Left lung (tissue), 14 donors: ENCODE measurements at places on chromosomes 16 and 17.

- H3K27ac ChIP-seq: no peak overlapping the region
- no peak overlapping the region for H3K4me3 ChIP-seq
- no peaks in the 10 kb centered on the region for H3K36me3 ChIP-seq
Measured at GRCh38 chr16:56163938-56164337, 27.4 kb upstream of the GNAO1 start.

DNA sequence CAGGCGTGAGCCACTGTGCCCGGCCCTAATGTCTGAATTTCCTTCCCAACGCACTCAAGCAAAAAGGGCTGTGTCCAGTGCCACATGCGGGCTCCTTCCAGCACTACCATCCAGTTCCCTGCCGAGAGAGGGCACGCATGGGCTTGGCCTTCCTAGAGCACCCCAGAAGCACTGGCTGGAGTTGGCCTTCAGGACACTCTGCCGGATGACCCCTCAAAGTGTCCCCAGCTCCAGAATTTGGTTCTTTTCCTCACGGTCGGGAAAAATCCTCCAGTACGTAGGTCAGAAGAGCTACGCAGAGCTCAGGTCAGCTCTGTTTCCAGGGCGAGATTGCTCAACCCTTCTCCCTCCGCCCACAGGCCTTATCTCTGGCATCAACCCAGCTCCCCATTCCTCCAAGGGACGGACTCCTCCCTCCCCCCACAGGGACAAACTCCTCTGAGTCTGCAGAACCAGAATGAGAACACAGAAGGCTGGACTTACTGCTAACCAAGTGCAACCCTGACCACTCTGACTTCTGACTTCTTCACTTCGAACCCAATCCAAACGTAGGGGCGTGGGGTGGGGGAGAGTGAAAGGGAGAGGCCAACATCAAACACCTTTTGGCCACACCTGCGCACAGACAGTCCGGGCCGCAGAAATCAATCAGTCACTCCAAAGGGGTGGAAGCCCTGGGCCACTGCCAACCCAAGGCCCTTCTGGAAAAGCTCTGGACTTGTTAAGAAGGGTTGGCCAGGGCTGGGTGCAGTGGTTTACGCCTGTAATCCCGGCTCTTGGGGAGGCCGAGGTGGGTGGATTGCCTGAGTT, 3.6 kb downstream of the CDC42EP4 start:
- H3K36me3 ChIP-seq: no peaks in the 10 kb centered on the region
- peaks cover 78% of the 10 kb centered on the region for H3K4me1 ChIP-seq
- H3K27ac ChIP-seq: peak overlapping the region; percentile 97
- no peak overlapping the region for H3K4me3 ChIP-seq
- peak; percentile 88 for DNase-seq

DNA sequence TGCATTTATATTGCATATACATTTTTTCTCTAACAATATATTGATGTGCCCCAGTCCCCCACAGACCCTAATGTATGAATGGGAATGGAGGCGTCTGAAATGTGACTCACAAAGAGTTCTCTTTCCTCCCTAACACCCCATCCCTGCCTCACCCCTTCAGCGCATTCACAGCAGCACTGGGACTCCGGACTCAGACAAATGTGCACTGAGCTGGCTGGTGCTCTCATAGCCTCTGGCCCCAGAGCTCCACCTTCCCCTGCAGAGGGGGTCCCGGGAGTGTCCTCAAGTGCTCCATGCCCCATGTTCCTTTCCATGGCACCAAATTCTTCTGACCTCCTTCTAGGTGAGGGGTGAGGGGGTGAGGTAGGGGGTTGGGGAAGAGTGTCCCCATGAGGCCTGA, 20.6 kb downstream of the NPTX1 start:
- H3K4me3 ChIP-seq: no peak overlapping the region
- H3K4me1 ChIP-seq: no peaks in the 10 kb centered on the region
- DNase-seq: no peak
- peak overlapping the region; percentile 97 for H3K27ac ChIP-seq

DNA sequence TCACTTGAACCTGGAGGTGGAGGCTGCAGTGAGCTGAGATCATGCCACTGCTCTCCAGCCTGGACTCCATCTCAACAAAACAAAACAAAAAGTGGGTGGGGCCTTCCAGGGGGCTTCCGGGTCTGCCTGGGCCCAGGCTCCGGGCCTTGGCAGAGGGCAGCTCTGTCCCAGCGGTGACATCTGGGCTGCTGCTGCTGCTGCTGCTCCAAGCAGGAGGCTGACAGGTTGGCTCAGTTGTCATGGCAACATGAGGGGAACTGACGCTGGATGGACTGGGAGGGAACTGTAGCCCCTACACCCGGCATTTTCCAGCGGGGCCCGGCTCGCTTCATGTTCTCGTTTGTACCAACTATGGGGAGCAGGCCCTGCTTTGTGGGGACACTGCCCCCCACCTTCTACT, 4.0 kb downstream of the BAIAP3 start:
- peaks cover 5% of the 10 kb centered on the region for H3K4me1 ChIP-seq
- DNase-seq: no peak
- H3K36me3 ChIP-seq: no peaks in the 10 kb centered on the region
- no peak overlapping the region for H3K27ac ChIP-seq

GRCh38 chr17:33142705-33143299, 150.3 kb downstream of the ASIC2 start:
- peaks cover 8% of the 10 kb centered on the region for H3K27me3 ChIP-seq
- H3K4me3 ChIP-seq: no peak overlapping the region
- no peaks in the 10 kb centered on the region for H3K4me1 ChIP-seq
- no peak for DNase-seq
- H3K27ac ChIP-seq: no peak overlapping the region

DNA sequence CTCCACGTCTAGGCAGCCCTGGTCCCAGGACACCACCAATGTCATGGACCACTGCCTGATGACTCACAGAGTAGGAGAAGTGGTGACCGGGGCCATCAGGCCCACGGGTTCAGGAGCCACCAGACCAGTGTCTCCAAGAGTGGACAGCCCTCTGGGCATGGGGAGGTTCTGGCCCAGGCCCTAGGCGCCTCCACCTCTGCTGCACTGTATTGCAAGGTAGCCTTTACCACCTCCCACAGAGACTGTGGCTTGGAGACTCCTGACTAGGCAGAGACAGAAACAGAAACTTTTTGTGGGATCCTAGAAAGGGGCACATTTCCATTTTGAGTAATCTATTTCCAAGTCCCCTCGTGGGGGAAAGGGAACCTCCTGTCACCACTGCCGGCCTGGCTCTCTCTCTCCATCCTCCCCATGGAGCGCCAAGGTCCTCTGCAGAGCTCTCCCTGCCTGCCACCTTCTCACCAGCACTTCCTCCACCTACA, 2.9 kb downstream of the CDIP1 start:
- no peak overlapping the region for H3K27ac ChIP-seq
- H3K27me3 ChIP-seq: no peaks in the 10 kb centered on the region
- no peaks in the 10 kb centered on the region for H3K36me3 ChIP-seq
- peaks cover 18% of the 10 kb centered on the region for H3K4me1 ChIP-seq

DNA sequence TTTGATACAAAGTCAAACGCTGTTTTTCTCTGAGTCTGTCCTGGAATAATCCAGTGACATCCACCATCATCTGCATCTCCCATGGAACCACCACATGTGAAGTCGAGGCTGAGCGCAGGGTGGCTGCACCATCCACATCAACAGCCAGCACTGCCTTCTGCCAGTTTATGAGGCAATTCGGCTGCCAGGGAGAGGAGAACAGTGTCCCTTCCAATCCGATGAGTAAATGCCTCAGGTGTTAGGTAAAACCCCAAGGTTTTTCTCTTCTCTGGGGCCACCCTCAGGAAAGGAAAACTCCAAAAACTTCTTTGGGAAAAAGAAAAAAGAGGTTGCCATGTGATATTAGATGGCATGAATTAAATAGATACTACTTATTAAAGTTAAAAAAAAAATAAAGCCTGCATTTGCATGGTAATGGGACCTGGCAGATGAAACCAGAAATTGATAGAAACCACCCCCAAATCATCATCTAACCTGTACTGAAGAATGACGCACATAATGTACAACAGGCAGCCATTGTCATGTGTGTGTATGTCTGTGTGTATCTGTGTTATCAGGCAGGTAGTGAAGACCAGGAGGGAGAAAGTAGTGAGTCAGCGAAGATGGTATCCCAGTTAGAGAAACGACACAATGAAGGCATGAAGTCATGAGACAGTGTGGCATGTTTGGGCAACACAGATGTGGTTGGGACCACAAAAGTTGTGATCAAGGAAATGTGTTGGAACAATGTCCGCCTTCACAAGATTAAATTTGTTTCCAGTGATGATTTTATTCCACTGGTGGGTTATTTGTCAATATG, 478.7 kb downstream of the CDH13 start:
- no peak overlapping the region for H3K4me3 ChIP-seq
- no peaks in the 10 kb centered on the region for H3K36me3 ChIP-seq
- H3K27ac ChIP-seq: no peak overlapping the region
- no peaks in the 10 kb centered on the region for H3K4me1 ChIP-seq
- no peak for DNase-seq
- no peaks in the 10 kb centered on the region for H3K27me3 ChIP-seq

DNA sequence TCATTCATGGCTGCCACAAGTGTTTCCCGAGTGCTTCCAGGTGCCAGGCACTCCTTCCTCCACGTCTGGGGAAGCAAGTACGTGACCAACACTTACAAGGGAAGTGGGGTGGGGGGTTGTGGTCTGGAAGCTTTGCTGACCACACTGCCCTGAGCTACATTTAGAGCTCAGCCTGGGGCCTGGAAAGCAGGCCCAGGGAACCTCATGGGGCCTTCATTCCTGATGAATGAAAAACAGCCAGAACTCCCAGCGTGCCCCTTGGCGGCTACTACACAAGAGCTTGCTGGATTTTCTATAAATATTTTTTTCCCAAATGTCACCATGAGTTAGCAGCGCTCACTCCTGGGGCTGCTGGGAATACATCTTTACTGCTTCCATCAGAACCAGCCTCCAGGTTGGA, 73.3 kb downstream of the ABCC12 start:
- H3K27ac ChIP-seq: no peak overlapping the region
- no peak overlapping the region for H3K4me3 ChIP-seq
- no peaks in the 10 kb centered on the region for H3K36me3 ChIP-seq

DNA sequence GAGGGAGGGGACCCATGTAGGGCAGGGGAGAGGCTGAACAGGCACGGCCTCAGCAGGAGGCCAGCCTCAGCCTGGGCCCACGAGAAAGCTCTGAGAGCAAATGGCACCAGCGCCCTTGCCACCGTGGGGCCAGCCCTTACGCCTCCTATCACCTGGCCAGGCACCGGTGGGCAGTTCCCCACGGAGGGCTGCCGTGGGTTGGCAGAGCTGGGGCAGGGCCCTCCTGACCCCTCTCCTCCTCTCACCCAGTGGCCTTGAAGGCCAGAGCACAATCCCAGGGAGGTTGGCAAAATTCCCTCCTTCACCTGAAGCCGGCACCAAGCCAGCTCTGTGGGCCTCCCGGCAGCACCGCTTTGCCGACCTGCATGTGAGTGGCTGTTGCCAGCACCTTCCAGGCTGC, 53.1 kb upstream of the ENPP7 start:
- no peaks in the 10 kb centered on the region for H3K36me3 ChIP-seq
- no peak overlapping the region for H3K4me3 ChIP-seq
- H3K27ac ChIP-seq: no peak overlapping the region

DNA sequence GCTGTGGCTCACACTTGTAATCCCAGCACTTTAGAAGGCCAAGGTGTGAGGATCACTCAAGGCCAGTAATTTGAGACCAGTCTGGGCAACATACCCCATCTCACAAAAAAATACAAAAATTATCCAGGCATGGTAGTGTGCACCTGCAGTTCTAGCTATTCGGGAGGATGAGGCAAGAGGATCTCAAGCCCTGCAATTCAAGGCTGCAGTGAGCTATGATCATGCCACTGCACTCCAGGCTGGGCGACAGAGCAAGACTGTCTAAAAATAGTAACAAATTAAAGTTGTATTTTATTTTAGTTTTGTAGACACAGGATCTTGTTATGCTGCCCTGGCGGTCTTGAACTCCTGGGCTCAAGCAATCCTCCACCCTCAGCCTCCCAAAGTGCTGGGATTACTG, 18.2 kb downstream of the USP31 start:
- no peaks in the 10 kb centered on the region for H3K36me3 ChIP-seq
- no peak for DNase-seq
- H3K27me3 ChIP-seq: no peaks in the 10 kb centered on the region

- no peak for DNase-seq
- peaks cover 5% of the 10 kb centered on the region for H3K27me3 ChIP-seq
- H3K27ac ChIP-seq: no peak overlapping the region
- H3K36me3 ChIP-seq: no peaks in the 10 kb centered on the region
- H3K4me3 ChIP-seq: no peak overlapping the region
Measured at GRCh38 chr17:72510351-72511016, 389.7 kb downstream of the SOX9 start.

DNA sequence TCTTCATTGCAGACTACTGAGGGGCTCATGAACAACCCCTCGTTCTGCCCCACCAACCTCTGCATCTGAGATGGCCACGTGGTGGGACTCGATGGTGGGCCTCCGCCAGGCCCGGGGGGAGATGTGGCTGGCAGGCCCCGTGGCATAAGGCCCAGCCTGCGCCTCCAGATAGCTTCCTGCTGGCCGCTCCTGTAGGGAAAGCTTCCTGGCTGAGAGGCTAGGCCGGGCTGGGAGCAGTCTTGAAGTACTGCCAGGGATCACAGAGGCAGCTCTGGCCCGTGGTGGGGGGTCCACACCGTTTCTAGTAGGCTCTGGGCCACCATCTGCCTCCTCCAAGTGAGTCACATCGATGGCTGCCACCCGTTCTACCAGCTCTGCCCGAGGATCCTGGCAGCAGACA, 7.6 kb downstream of the CAMKK1 start:
- peaks cover 7% of the 10 kb centered on the region for H3K4me1 ChIP-seq
- H3K27me3 ChIP-seq: no peaks in the 10 kb centered on the region

DNA sequence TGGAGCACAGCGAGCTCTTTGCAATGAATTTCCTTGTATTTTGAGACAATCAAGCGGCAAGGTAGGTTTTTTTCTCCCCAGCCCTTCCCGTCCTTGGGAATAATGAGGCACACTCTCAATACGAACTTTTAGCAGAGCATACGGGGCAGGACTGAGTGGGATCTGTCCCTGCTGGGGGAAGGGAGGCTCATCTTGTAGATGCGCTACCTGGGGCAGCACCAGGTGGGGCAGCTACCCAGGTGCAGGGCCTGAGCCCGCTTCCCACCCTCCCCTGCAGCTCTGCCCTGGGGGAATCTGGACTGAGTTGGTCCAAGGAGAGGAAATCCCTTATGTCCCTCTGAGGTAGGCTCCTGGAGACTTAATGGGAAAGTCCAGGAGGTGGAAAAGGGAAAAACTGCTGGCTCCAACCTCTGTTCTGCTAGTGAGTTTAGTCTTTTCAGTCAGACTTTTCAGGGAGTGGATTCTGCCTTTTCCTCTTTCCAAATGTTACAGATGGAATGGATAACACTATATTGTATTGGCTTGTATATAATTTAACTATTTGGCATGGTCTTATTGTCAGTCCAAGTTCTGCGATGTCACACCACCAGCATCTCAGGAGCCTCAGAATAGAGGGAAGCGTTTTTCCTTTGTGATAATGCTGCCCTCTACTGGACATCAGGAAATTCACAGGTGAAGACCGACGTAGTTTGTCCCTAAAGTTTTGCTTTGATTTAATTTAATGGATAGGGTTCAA, 9.6 kb upstream of the CES1 start:
- no peaks in the 10 kb centered on the region for H3K36me3 ChIP-seq
- peaks cover 24% of the 10 kb centered on the region for H3K27me3 ChIP-seq
- no peak overlapping the region for H3K27ac ChIP-seq
- no peak overlapping the region for H3K4me3 ChIP-seq
- peaks cover 3% of the 10 kb centered on the region for H3K4me1 ChIP-seq

- H3K4me1 ChIP-seq: peaks cover 17% of the 10 kb centered on the region
- no peak overlapping the region for H3K4me3 ChIP-seq
- no peaks in the 10 kb centered on the region for H3K27me3 ChIP-seq
- no peak for DNase-seq
Measured at GRCh38 chr17:27807567-27808470, 7.5 kb upstream of the NOS2 start.
